Effector memory CD4-positive, alpha-beta T cell (primary cell): ENCODE measurements at places on chromosomes 11 and 22.

DNA sequence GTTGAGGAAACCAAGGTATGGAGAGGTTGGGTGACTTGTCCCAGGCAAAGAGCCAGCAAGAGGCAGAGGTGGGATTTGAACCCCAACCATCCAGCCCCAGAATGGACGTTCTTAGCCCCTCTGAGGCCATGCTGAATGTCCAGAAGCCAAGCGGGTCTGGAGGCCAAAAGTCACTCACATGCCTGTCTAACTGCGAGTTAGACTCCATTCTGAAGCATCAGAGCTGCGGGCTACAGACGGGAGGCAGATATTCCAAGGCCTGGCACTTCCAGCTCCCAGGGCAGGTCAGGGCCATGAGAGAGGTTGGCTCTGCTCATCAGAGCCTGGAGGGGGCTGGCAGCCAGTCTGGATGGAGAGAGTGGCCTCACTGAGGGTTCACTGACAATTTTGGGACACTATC is 616.5 kb downstream of the BRD1 start:
- no peak for DNase-seq

DNA sequence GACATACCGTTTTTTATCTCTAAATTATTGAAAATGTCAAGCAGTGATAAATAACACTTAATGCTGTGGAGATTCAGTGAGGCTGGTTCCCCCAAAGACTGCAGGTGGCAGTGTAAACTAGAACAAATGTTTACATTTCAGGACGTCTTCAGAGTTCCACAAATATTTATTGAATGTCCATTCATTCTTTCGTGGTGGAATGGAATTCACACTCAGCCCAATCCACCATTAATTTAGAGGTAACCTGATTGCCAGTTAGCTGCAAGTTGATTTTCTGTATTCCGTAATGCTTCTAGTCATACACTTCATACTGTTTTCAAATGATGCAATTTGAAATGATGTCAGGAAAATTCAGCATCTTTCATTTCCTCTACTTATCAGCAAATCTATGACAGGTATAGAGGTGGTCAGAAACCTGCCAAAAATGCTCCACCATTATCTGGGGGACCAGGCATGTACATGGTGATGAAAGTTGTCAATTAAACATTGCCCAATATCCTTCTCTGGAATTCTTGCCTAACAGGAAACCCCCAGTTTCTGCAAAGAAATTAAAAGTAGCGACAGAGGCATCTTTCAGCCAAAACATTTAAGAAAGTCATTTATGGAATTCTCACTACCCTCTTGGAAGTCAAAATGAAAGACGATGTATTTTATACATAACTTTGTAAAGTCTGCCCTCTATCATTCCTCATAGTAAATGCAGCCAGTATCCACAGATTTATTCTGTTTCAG is 94.3 kb upstream of the BMAL1 start:
- no peak for DNase-seq

DNA sequence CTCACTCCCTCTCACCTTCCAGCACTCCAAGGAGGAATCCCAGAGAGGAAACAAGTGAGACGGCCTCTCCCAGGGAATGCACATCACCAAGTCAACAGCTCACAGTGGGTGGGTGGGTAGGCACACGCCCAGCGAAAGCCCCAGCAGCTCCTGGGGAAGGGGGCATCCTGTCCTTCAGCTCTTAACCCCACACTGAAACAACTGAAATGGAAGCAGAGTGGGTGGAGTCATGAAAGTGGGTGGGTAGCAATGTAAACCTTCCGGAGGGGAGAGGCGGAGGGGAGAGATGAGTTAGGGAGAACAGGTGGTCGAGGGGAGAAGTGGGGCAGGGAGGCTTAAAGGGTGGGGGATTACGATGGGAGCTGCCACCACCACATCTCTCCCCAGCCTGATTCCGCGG is 5.4 kb downstream of the MCHR1 start:
- no peak for DNase-seq

DNA sequence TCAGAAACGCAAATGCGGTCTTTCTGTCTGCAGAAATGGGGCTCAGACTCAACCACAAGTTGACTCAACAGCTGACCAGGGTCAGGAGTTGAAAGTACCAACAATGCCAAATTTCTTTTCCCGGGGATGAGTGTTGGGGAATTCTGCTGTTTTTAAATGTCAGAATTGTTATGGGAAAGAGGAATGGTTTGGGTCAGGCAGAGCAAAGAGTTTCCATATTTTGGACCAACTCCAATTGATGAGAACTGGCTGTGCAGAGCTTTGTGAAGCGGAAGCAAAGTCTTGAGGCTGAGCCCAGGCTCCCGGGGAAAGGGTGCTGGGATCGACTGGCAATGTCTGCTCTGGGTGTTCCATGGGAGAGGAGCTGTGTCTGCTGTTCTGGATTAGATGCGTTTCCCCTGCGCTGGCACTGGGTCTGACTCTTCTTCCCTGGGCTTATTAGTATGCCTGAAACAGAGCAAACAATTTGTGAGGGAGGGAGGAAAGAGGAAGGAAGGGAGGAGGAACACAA is 36.2 kb downstream of the TXN2 start:
- no peak for DNase-seq

DNA sequence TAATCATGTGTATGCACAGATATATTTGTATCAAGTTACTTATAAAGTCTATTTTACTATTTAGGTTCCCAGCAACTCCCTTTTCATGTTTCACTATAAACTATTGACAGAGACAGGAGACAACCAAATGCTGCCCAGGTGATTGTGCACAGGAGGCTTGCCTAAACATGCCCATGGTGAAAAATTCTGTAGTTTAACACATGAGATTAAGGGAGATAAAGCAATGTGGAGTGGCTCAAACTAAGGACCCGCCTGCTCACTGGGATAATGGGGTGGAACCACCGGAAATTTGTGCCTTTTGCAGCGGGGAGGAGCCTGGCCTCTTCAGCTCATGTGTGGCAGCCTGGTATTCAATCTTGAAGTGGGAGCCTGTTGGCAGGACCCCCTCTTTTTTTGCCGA is 459.5 kb upstream of the CNTN5 start:
- no peak for DNase-seq

GRCh38 chr22:43439368-43440103 is 27.7 kb downstream of the MPPED1 start:
- no peak for DNase-seq

GRCh38 chr11:116701297-116701801 is 71.4 kb downstream of the BUD13 start:
- DNase-seq: no peak

DNA sequence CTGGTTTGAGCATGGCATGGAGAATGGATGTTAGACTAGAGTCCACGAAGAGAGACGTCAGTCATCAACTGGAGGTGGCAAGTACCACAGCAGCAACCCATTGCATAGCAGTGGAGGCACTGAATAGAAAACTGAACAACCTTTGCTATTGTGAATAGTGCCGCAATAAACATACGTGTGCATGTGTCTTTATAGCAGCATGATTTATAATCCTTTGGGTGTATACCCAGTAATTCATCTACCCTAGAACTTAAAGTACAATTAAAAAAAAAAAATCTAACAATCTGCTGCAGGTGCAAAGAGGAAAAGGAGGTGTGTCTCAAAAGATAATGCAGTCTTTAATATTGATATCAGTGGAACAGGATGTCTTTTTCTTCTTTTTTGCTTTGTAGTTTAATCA is 443.4 kb upstream of the ISX start:
- DNase-seq: no peak

DNA sequence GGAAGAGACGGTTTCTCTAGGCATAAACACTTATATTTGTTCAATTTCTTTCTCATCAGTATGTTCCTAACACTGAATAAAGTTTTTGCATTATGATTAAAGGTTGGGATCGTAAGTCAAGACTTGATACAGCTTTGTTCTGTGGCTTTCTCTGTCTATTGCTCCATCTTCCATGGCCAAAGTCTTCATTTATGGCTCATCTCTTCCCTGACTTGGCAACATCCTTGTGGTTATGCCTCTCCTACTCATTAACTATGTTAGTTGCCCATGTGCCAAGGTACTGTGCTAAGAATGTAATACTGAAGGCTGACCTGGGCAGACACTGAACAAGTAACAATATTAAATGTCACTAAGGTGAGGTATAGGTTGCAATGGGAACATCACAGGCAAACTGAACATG is 1.6 kb upstream of the ACCSL start:
- no peak for DNase-seq

GRCh38 chr11:45468267-45468856 is 182.2 kb upstream of the SYT13 start:
- no peak for DNase-seq
